SK-MEL-5 (cell line): ENCODE measurements at places on chromosomes 3 and 15.

GRCh38 chr3:81302045-81302444, 459.4 kb downstream of the GBE1 start:
- peak; percentile 71 for DNase-seq

DNA sequence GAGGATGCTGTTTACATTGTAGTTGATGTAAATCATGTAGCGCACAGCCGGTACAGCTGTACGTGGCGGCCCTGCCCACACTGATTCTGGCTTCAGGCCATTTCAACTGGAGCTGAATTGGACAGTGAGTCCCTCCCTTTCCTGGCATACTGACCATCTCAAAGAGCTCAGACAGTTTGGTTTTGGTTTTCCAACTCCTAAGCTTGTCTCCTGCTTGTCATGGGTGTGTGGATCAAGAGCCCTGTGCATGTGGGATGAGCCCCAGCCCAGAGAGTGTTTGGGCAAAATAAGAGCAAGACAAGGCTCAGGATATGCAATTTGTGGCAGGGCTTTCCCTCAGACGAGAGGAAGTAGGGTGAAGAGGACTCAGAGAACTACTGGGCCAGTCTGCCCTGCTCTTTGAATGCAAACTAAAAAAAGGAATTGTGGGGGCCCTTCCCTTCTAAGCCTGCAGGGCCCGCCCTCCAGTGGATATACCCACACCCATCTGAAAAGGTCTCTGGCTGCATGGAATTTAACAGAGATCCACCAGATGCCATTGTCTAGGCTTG, 13.3 kb downstream of the ITGA11 start:
- DNase-seq: no peak

GRCh38 chr3:5022187-5022965, 43.1 kb downstream of the BHLHE40 start:
- no peak for DNase-seq

GRCh38 chr3:149291178-149291577, 42.3 kb downstream of the TM4SF18 start:
- peak; percentile 64 for DNase-seq

GRCh38 chr15:77027697-77028450, 32.9 kb downstream of the PSTPIP1 start:
- DNase-seq: no peak

- DNase-seq: no peak
Observed at GRCh38 chr15:43378601-43379000, 7.7 kb downstream of the TUBGCP4 start.

DNA sequence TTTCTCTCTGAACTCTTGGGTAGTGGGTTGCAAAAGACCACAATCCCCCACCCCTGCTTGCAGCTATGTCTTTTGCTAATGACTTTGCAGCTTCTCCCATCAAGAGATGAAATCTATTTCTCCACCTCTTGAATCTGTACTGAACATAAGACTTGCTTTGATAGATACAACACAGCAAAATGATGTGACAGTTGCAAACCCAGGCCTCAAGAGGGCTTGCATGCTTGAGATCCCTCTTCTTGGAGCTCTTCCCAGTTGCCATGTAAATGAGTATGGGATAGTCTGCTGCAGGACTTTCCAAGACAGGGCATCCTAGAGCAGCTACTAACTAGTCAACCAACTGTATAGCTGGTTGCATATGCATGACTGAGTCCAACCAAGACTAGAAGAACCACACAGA, 783.6 kb downstream of the PDCD6IP start:
- no peak for DNase-seq

GRCh38 chr3:57758686-57759085, 2.6 kb downstream of the SLMAP start:
- no peak for DNase-seq

GRCh38 chr3:105731686-105732085, 137.1 kb downstream of the CBLB start:
- DNase-seq: no peak

- no peak for DNase-seq
Observed at GRCh38 chr15:67176195-67176971, 78.1 kb downstream of the AAGAB start.

GRCh38 chr15:43126356-43126755, 7.0 kb upstream of the TMEM62 start:
- no peak for DNase-seq
